Right renal pelvis (tissue), 4 donors: ENCODE measurements at places on chromosomes 2 and 18. TPM values are rescaled to one million over a fixed set of nuclear protein-coding genes. Genes with fewer than 3 reads are reported as not detected.

The CHST9 gene
- 4.5 TPM for polyA plus RNA-seq

The IL36A gene
- polyA plus RNA-seq: not detected

The PLB1 gene
- 0.65 TPM for polyA plus RNA-seq

The HYCC2 gene
- 16.2 TPM for polyA plus RNA-seq

The TBR1 gene
- 0.03 TPM for polyA plus RNA-seq

The NEUROD1 gene
- polyA plus RNA-seq: not detected

The ADRA2B gene
- 6.3 TPM for polyA plus RNA-seq

The IL1R1 gene
- 36.4 TPM for polyA plus RNA-seq

The GREB1L gene
- 2.8 TPM for polyA plus RNA-seq

The TMX3 gene
- polyA plus RNA-seq: 62.4 TPM

The CWC22 gene
- polyA plus RNA-seq: 39.3 TPM

The CNTNAP5 gene
- polyA plus RNA-seq: 0.04 TPM

The PRKAG3 gene
- not detected for polyA plus RNA-seq

The ABHD1 gene
- polyA plus RNA-seq: 1.3 TPM

The BOD1L2 gene
- polyA plus RNA-seq: not detected

The RGPD3 gene
- polyA plus RNA-seq: 0.10 TPM

The CCDC178 gene
- polyA plus RNA-seq: 1.9 TPM

The ELOA2 gene
- polyA plus RNA-seq: not detected

The GPD2 gene
- 19.5 TPM for polyA plus RNA-seq

The AQP12B gene
- polyA plus RNA-seq: 1.1 TPM

The CCBE1 gene
- polyA plus RNA-seq: 41.4 TPM

The HOXD8 gene
- polyA plus RNA-seq: 239 TPM

The TMEM200C gene
- 1.8 TPM for polyA plus RNA-seq

The TTN gene
- 0.80 TPM for polyA plus RNA-seq

The HOXD3 gene
- 30.0 TPM for polyA plus RNA-seq

The RSAD2 gene
- polyA plus RNA-seq: 4.1 TPM

The EML6 gene
- polyA plus RNA-seq: 11.8 TPM
